Fibroblast of skin of scalp (primary cell): ENCODE measurements at places on chromosomes 2 and 18.

GRCh38 chr2:237171881-237172280, 86.2 kb downstream of the COPS8 start:
- no peak for DNase-seq

GRCh38 chr2:237490009-237490711, 3.1 kb downstream of the MLPH start:
- DNase-seq, result no peak

- no peak for DNase-seq
These were observed 1567.5 kb upstream of the LRRTM1 start for GRCh38 chr2:81872006-81872405.

- DNase-seq, result peak; percentile 12
These were observed 22.7 kb downstream of the MTHFD2 start for GRCh38 chr2:74221091-74221490.

DNA sequence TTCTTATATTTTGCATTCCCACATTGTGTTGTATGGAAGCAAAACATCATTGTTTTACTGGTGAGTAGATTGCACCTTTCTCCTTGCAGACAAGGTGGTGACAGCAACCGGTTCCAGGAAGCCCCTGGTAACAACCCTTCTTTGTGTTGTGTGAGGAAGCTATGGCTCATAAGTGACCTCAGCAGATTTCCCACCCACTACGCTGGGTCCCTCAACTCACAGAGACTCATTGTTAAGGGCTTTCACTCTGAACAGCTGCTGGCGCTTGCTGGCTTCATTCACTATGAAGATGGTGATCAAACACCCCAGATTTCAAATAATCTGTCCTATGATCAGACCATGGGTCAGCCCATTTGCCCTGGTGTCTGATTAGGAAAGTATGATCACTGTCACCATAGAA, 53.4 kb downstream of the WIPF1 start:
- no peak for DNase-seq

GRCh38 chr2:31255911-31256571, 22.1 kb downstream of the EHD3 start:
- no peak for DNase-seq

DNA sequence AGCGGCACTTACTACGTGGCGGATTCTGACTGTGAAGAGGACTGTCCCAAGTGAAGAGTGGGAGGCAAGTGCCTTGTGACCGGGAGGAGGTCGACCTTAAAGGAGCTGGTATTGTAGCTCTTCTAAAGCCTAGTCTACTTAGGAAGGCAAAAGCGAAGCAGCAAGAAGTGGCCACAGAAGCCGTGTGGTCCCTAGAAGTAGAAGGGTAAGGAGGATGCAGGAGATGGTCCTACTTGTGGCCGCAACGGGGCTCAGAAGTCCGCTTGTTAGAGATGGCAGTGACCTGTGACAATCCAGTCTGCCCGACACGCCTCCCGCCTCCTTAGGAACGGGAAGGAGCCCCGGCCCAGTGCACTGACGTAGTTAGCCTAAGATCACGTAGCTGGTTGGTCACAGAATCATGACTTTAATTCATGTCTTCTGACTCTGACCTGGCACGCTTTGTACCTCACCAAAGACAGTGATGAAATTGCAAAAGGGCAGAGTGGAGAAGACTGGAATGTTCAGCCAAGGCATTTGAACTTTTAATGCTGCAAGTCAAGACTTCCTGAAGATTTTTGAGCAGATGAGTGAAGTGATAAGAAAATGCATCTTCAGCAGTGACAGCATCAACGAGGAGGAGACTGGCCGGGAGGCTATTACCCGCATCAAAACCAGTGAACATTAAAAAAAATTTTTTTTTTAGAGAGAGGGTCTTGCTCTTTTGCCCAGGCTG, 749 bp upstream of the EIF2AK3 start:
- DNase-seq, result peak; percentile 95

GRCh38 chr2:226891780-226892590, 56.1 kb downstream of the RHBDD1 start:
- DNase-seq, result peak; percentile 96

GRCh38 chr2:71577209-71577608, 123.8 kb downstream of the DYSF start:
- DNase-seq, result no peak

DNA sequence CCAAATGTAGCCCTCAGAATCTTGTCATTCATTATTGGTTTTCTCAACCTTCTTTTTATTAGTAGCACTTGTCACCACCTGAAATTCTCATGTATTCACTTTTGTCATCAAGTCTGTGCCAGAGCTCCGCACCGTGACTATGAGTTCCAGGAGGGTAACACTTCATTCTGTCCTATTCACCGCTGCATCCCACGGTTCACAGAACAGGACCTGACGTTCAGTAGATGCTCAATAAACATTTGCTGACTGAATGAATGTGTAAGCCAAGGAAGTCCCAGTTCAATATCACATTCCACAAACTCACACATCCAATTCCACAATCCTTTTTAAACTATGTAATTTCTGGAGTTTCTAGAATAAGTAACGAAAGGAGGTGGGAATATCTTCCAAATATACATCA, 65.5 kb downstream of the MOGAT1 start:
- no peak for DNase-seq
